ENCODE measurements at places on chromosomes 12 and 14. TPM values are rescaled to one million over a fixed set of nuclear protein-coding genes. Genes with fewer than 3 reads are reported as not detected.
A peak's percentile ranks its signal among the peaks of the same experiment; 100 is the strongest.

- no peak for DNase-seq
Observed at GRCh38 chr12:84804691-84805473, 107.7 kb downstream of the SLC6A15 start.

- no peak for DNase-seq
Observed at GRCh38 chr12:96047229-96048211, 12.1 kb upstream of the LTA4H start.

- no peak for DNase-seq
Observed at GRCh38 chr12:85621041-85621440, 215.2 kb downstream of the RASSF9 start.

DNA sequence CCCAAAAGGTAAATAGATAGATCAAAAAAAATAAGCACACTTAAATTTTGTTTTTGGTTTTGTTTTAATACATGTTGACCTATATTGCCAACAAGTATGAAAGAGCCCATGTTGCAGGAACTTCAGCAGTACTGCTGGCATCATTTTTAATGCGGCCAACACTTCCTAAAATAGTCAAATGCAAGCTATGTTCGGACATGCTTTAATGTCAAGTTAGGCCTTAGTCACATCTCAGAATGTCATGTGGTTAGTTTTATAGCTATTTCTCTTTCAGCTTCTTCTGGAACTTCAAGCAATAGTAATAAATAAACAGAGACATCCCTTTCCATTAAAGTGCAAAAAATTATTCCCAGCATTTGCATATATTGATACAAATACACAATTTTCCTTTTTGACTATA lies 153.4 kb downstream of the PIK3C2G start:
- DNase-seq: no peak

- DNase-seq: no peak
Observed at GRCh38 chr12:56528846-56529245, 7.2 kb downstream of the RBMS2 start.

GRCh38 chr14:35416108-35416750 lies 11.7 kb upstream of the NFKBIA start:
- DNase-seq: no peak

- peak; percentile 25 for DNase-seq
Observed at GRCh38 chr12:47941871-47942613, 21.4 kb upstream of the TMEM106C start.

The PLEKHA5 gene
- total RNA-seq: 0.11 TPM

GRCh38 chr12:3594966-3595365 lies 104.0 kb downstream of the PRMT8 start:
- DNase-seq: no peak

The ANKRD9 gene
- 1.8 TPM for total RNA-seq

- no peak for DNase-seq
Observed at GRCh38 chr12:72612171-72612570, 340.0 kb downstream of the TRHDE start.

The OR10G2 gene
- not detected for total RNA-seq

DNA sequence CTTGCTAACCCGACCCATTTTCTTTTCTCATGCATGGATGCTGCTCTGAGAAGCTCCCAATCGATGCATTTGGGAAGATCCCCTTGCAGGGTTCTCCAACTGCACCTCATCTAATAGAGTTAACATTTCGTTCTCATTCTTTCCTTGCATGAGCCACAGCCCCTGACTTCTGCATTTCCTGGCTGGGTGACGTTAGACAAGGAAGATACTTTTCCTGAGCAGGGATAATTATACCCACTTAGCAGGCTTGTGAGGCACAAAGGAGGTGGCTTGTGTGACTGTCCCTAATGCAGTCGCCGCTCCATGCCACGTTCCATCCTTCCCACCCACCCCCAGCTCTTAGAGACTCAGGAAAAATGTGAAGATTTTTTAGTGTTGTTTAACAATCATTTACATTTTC lies 195.1 kb downstream of the CHST11 start:
- no peak for DNase-seq

Data from activated B cell treated with CpG ODN at 0.5 μM for 24 hours (primary cell).